T47D (cell line): ENCODE measurements at places on chromosomes 11 and 22.

DNA sequence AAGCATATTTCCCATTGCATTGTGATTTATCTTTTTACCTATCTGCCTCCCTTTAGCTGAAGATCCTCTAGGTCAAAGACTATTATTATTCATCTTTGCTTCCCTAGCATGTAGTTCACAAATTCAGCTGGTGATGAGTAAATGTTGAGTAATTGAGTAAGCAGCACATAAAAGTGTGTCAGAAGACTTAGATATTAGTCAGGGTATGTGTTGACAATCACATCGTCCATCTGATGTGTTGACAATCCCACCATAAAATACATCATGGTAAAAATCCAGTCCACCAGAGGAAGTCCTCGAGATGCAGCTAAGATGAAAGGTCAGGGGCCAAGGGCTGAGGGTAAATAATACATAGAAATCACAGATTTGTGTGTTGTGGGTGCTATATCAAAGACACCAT lies 22.9 kb upstream of the ABTB2 start:
- no peak for DNase-seq

DNA sequence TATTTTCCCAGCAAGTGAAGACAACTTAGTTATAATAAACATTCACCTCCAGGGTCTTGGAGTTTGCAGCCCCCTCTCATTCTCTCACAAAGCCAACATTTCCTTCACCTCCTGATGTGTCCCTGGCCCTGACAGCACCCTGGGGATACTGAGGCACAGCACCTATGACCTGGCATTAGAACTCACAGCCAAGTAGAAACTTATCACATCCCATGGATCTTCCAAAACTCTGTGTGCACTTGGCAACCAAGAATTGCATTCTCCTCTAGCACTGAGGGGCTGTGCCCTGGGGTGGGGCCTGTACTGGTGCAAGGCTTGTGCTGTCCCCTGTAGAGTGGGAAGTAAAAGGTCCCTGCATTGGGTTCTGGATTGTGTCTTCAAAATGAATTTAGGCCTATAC lies 116.7 kb upstream of the IGLL5 start:
- no peak for DNase-seq

- DNase-seq: no peak
Observed at GRCh38 chr11:88596786-88597185, 259.2 kb upstream of the CTSC start.

DNA sequence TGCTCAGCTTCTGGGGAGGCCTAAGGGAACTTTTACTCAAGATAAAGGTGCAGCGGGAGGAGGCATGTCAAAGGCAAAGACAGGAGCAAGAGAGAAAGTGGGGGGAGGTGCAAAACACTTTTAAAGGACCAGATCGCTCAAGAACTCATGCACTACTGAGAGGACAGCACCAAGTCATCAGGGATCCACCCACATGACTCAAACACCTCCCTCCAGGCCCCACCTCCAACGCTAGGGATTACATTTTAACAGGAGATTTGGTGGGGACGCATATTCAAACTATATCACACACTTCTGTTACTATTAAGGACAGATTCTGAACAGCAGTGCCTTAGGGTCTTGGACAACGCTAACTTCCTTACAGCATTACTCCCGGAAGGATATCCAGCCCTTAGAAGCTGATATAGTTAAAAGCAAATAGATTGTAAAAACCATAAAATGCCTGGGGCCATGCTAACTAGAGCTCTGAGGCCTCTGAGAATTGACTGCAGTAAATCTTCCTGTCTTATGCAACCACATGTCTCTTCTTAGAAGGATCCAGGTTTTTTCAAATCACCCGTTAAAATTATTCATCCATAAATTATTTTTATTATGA lies 16.7 kb upstream of the ZC3H12C start:
- no peak for DNase-seq

DNA sequence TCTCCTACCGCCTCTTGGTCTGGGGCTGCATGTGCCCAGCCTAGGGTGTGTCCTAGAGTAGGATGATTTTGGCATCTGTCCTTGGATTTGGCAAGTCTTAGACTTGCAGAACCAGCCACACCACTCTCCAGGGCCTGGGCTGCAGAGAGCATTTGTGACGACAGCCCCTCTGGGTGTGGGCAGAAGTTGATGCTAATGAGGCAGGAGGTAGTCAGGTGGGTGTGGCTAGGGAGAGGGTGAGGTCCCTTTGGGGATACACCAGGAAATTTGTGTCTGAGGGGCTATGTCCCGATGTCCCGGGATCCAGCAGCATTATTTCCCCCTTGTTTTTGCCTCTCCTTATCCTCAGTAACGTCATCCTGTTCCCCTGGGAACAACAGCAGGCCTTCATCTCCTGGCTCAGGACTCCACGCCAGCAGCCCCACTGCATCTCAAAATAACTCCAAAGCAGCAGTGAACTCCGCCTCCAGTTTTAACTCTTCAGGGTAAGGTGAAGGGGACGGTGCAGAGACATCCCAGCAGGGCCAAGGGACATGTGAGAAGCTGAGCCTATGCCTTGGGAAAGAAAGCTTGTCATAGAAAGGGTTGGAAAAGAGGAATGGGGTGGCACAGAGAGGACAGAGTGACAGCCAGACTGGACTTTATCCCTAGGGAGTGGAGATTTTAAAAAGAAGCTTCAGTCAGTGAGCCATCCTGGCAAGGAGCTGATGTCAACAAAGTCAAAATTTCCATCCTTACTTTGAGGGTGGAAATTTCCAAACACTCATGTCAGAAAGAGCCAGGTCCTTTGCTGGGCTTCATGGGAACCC lies 8.0 kb upstream of the TLCD5 start:
- peak; percentile 75 for DNase-seq

DNA sequence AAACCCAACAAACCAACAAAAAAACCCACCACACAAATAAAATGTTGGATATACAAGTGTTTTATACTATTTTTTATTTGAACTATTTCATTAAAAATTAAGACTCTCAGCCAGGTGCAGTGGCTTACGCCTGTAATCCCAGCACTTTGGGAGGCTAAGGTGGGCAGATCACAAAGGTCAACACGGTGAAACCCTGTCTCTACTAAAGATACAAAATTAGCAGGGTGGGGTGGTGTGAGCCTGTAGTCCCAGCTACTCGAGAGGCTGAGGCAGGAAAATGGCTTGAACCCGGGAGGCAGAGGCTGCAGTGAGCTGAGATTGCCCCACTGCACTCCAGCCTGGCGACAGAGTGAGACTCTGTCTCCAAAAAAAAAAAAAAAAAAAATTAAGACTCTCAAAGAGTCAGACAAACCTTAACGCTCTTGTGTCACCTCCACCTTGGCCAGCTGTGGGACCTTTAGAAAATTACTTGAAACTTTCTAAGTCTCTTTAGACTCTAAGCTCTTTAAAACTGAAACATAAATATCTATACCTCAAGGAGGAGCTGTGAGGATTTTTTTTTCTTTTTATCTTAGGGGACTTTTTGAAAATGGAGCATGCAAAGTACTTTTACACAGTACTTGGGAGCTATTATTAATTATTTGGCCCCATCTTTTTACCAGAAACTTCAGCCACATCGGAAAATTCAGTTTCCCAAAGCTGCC lies 68.4 kb upstream of the CLNS1A start:
- no peak for DNase-seq

- no peak for DNase-seq
Observed at GRCh38 chr22:26442086-26442756, 13.2 kb downstream of the ASPHD2 start.

- no peak for DNase-seq
Observed at GRCh38 chr11:131671320-131671719, 300.9 kb downstream of the NTM start.
